ENCODE measurements at places on chromosomes 7 and 10.

DNA sequence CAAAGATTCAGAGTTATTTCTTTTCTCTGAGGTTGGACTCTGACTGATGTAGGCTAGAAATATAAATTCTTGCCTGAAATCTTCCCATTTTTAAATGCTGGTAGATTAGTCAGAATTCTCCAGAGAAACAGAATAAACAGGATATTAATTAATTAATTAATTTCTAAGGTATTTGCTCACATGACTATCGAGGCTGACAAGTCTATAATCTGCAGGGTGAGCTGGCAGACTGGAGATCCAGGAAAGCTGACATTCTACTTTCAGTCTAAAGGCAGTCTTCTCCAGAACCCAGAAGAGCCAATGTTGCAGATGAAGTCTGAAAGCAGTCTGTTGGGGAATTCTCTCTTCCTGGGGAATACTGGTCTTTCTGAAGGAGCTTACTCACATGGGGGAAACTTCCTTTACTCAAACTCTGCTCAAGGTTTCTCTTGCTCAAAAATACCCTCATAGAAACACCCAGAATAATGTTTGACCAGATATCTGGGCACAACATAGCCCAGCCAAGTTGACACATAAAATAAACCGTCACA lies 189.7 kb downstream of the KIF20B start:
- no peak for DNase-seq

DNA sequence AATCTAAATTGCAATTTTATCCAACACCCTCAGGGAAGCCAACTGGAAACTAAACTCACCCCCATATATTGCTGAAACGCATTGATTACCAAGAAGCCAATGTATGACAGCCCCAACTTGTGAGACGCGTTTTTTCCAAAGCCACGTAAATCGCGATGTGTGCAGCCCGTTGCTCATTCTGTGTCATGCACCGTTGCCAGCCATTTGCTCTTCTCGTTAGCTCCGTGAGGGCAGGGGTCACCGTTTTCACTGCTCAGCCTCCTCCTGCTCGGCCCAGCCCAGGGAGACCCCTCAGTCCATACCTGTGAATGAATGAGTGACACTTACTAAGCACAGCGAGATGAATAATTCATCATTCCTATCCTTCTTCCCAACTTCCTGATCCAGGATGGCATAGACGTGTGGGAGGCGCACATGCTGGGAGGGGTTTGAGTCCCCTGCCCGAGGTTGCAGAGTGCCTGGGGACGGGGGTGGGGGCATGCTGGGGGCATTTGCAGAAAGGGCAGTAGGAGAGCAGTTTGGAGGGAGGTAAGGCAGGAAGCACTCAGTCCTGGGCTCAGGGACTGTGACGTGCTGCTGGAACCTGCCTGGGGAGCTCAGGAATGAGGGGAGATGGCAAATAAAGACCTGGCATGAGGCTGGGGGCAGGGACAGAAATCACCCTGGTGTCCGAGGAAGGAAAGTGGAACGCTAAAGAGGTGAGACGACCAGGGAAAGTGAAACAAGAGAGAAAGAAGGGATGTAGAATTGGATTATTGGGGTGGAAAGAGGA lies 104.2 kb upstream of the SDK1 start:
- DNase-seq = no peak

DNA sequence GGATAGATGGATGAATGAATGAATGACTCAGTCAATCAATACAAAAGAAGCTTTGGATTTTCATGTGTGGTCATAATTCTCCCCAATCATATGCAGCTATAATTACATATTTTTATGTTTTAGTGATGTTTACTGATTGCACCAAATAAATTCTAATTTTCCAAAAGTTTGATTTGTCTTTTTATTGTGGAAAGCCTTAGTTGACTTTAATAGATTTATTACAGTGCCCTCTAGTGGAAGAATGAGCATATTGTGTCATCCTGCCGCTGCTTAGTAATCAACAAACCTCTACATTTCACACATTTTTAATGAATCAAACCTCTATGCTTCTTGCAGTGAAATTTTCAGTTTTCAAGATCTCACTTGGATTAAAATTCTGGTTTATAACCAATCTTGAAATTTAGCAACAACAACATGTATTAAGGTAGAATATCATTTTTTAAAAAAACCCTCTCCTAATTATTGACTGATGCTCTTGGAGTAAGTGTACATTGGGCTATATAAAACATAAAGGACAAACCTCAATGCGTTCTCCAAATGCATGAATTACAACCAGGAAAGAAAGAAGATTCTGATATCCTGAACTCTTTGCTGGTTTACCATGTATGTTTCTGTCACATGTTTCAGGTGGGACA lies 55.6 kb upstream of the PNLIP start:
- DNase-seq = no peak

DNA sequence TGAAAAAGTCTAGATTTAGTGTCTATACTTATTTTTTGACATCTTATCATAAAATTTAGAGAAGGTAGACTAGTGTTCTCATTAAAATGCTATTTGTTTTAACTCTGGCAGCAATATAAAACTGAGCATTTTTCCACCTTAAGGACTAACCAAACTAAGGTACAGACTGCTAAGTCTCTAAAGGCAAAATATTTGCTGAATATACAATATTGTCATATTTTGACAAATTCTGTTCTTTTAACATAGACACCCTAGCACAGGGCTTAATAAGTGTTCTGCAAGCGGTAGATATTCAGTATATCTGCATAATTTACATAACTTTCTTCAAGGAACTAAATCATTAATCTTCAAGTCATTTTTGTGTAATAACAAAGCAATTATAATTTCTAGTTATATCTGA lies 8.6 kb downstream of the RTKN2 start:
- DNase-seq = no peak

DNA sequence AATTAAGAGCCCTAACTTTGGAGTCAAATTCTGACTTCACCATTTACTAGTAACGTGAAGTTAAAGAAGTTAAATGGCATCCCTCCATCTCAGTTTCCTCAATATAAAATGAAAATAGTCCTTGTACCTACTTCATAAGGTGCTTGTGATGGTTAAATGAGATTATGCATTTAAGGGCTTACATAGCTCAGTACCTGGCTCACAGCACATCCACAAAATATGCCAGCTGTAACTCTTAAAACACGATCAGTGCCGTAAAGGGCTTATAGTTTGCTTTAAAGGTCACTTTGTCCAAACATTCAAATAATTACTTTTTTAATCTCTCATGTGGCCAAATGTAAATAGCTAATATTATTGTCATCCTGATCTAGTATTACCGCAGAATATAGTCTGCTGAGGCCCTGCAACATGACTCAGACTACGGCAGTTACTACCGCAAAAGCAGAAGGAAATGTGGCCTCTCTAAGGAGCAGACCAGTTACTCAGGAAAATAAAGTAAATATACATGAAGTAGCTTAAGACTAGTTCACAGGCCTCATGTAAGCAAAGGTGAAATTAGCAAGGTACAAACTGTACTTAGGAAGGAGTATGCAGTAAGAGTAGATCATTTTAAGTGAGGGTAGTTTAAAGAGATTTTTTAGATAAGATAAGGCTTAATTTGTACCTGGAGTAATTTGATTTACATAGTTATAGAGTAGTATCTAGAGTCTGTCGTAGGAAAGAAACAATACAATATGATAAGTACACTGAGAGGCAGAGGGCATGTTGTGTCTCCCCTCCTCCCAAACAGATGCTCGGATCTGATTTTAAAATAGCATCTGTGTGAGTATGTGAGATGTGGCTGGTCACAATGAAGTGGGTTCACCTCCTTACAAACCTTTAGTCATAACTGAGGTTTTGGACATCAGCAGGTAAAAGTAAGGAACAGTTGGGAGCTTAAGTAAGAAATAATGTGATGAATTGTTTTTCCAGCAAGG lies 13.1 kb downstream of the CASP2 start:
- DNase-seq = no peak

DNA sequence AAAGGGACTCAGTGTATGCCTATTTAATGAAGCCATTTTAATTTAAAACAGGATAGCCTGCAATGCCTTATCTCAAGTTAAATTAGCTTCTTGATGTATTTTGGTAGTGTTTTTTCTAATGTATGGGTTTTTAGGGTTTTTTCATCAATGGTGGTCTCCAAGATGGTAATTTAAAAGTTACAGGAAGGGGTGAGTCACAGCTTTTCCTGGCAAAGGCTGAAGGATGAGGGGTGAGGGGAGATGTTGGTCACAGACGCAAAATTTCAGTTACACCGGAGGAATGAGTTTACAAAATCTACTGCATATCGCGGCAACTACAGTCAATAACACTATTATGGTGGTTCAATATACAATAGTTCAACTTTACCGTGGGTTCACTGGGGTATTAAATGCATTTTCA lies 31.6 kb downstream of the CCDC3 start:
- no peak for DNase-seq

GRCh38 chr7:66429498-66430163 lies 199.1 kb upstream of the KCTD7 start:
- no peak for DNase-seq

GRCh38 chr10:6562221-6562620 lies 17.9 kb downstream of the PRKCQ start:
- DNase-seq = no peak

GRCh38 chr10:93462881-93463280 lies 19.3 kb downstream of the MYOF start:
- DNase-seq = no peak

DNA sequence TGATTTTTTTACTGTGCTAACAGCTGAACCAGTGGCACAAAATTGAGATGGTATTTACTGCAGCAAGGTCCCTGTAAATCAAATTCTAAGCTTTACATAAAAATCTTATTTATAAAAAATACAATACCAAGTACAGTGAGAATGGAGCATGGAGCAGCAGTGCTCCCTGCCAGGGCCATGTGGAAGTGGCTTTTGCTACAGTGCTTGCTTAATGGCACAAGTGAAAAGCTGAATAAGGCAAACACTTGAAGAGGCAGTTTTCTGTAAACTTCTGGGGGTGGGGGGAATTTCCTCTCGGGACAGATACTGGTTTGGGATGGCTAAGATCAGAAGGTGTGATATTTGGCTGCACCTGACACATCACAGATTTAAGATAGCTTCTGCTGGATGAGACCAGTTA lies 27.5 kb downstream of the AP3M1 start:
- DNase-seq = no peak

- DNase-seq = no peak
Observed at GRCh38 chr7:109641445-109641844, 1071.8 kb downstream of the DNAJB9 start.

DNA sequence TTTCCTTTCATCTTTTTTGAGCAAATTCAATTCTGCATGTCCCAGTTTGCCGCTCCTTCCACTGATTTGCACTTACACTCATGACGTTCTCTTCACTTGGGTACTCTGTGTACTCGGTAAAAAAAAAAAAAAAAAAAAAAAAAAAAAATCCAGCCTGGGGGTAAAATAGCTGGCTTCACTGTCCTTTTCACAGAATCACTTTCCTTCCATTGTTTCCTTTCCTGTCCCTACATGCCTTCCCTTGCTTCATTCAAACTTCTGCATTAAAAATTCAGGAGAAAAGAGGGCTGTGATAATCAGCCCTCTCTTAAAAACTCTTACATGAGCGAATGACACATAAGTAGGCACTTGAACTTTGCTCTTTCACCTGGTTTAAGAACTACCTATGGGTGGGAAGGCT lies 8.7 kb downstream of the ANKRD1 start:
- no peak for DNase-seq

GRCh38 chr7:142477079-142477651 lies 219.3 kb upstream of the PRSS58 start:
- no peak for DNase-seq

- no peak for DNase-seq
Observed at GRCh38 chr10:27297844-27298521, 57.4 kb upstream of the ACBD5 start.

DNA sequence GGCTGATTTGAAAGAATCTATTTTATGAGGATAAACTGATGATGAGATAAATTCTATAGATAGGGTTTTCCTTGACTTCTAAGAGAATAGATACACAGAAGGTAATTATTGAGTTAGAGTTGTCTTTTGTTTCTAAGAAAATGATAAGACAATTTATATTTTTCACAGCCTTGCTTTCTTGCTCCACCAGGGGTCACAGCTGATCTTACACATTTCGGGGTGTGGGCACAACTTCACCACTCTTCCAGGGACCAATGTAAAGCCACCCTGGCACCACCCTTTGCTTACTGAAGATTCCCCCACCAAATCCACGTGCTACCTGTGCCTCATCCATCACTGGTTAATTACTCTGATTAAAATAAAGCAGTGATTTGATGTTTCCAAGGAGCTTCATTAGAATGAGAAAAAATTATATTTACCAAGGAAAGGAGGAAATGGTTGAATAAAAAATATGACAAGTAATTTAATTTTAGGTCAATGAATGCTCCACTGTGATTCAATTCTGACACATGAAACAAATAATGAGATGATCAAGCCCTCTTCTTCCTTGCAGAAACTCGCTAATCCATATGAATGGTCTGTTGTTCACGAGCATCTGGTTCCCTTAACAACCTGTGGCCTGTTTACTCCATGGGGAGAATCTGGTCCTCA lies 177.3 kb upstream of the TNS3 start:
- no peak for DNase-seq

- no peak for DNase-seq
Observed at GRCh38 chr10:12656518-12657142, 307.3 kb downstream of the CAMK1D start.

- DNase-seq = no peak
Observed at GRCh38 chr10:11035301-11035991, 17.8 kb downstream of the CELF2 start.

DNA sequence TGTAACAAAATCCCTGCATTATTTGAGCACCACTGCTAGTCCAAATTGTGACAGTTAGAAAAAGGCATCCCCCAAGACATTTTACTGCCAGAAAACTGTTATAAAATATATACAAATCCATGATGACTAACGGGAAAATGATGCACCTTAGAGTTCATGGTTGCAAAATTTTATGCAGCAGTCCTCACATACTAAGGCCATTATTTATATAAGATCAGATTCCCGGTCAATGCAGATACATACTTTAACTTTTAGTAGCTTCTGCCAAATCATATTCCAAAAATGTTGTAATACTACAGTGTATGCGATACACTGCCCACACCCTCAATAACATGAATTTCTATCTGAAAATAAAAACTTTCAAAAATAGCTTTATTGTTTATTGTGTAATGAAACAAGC lies 239.9 kb upstream of the ZNF32 start:
- DNase-seq = no peak

Measured in stimulated activated CD8-positive, alpha-beta memory T cell treated with anti-CD3 and anti-CD28 coated beads, Interleukin-2, amount 100 ng/mL, for 1 hour (primary cell).